Hematopoietic multipotent progenitor cell treated with erythropoietin and hydrocortisone succinate and interleukin-3 and kit ligand, for 4 days (in vitro differentiated cells): ENCODE measurements at places on chromosomes 12 and 14.

GRCh38 chr14:70317969-70318634 is 41.4 kb downstream of the COX16 start:
- DNase-seq, result peak; percentile 66

GRCh38 chr12:64706857-64707256 is 52.3 kb downstream of the GNS start:
- DNase-seq, result no peak

DNA sequence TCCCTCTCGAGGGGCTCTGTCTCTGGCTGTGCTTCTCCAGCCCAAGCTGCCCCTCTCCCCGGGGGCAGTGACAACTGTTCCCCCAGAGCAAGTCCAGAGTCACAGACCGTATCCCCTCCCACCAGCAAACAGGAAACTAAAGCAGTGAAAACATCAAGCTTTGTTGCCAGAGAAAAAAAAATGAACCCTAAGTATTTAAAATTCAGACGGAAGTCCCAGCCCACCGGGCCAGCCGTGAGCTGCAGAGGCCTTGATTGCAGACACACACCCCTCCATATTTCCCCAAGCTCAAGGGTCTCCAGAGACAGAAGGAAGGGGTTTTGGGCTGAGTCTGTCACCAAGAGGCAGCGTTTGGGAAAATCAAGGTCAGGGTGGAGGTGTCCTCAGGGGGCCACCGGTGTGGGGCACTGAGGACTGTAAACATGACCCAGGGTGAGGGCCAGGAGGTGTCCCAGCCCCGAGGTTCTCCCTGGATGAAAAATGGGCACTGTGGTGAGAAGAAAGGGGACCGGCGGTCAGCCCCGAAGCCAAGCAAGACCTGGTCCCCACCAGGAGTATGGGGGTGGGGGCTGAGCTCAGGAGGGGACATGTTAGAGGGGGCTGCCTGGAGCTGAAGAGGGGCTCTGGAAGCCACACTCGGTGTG is 7.7 kb downstream of the PHETA1 start:
- no peak for DNase-seq

DNA sequence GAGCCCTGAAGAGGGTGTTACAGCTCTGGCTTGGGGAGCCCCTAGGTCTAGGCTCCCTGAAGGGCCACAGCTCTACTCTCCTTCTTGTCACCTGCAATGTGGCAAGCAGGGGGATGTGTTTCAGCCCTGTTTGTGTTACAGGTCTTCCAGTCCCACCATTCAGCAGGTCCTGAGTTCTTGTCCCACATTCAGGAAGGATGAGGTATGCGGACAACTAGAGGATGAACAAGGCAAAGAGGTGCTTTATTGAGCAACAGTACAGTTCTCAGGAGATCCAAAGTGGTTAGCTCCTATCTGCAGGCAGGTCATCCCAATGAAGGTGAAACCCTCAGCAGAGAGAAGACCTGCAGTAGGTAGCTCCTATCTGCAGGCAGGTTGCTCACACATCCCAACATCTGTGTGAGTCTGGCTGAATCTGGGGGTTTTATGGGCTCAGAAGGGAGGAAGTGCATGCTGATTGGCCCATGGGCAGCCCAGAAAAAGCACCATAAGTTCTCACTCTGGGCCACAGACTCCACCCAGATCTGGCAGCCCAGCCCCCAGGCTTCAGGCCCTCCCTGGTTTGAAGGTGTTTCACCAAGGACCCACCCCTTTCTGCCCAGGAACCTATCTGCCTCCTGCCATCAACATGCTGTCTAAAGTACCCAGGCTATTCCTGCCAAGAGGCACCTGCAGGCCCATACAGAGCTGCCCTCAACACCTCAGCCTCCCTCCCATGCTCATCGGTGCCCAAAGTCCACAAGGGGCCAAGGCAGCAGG is 98.9 kb downstream of the NUAK1 start:
- DNase-seq, result no peak

DNA sequence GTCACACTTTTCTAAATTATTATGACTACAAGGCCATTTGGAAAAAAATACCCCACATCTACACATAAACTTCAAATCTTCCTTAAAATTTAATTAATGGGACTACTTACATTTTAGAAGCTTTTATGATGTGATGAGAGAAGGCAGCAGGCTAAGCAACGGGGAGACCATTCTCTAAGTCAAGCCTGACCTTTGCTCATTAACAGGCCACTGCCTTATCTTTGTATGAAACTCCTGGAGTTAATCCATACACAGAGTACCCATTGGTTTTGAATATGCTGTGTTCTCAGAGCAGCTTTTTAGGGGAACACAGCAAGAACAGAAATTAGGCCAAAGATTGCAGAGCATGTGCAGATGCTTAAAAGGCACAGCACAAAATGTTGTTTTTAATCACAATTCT is 35.5 kb upstream of the LRIG3 start:
- DNase-seq, result no peak
